Epithelial cell of proximal tubule (primary cell): ENCODE measurements at places on chromosomes 7 and 10.
A peak's percentile ranks its signal among the peaks of the same experiment; 100 is the strongest.

GRCh38 chr10:63197344-63198092 is 64.4 kb downstream of the NRBF2 start:
- DNase-seq: no peak

GRCh38 chr7:55457801-55458200 is 92.7 kb downstream of the LANCL2 start:
- no peak for DNase-seq

DNA sequence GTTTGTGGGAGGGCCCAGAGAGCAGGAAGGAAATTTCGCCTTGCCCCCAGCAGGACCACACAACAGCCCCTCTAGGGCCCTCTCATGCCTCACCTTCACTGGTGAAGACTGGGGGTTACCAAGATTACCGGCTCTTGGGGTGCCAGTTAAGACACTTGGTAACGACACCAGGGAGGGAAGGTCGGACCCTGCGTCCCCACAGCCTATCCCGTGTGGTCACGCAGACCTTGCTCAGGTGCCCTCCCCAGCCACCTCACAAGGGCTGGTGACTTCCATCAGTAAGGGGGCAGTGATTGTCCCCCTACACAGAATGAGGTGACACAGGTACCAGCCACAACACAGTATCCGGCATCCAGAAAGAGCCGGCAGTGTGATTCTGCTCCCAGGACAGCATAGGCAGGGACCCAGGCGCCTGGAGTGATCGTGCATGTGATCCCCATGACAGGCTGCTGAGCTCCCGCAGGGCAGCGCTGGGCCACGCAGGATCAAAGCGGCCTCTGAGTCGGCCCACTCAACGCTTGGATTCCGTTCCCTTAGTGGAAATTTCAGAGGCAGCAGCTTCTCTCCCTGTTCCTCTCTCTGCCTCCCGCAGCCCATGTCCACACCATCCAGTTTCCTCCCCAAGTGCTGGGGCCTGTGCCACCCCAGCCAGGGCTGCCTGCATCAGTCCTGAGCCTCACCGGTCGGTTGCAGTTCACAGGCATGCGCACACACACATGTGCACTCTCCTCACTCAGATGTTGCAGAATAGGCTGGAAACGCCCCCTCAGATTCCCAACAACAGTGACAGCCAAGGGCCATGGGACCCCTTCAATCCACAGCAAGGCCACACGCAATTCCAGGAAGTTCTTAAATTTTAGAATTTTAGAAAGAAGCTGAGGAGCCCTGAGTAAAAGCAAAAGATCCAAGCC is 35.8 kb downstream of the CAMK2B start:
- no peak for DNase-seq

GRCh38 chr7:73338321-73338720 is 10.4 kb downstream of the FKBP6 start:
- no peak for DNase-seq

DNA sequence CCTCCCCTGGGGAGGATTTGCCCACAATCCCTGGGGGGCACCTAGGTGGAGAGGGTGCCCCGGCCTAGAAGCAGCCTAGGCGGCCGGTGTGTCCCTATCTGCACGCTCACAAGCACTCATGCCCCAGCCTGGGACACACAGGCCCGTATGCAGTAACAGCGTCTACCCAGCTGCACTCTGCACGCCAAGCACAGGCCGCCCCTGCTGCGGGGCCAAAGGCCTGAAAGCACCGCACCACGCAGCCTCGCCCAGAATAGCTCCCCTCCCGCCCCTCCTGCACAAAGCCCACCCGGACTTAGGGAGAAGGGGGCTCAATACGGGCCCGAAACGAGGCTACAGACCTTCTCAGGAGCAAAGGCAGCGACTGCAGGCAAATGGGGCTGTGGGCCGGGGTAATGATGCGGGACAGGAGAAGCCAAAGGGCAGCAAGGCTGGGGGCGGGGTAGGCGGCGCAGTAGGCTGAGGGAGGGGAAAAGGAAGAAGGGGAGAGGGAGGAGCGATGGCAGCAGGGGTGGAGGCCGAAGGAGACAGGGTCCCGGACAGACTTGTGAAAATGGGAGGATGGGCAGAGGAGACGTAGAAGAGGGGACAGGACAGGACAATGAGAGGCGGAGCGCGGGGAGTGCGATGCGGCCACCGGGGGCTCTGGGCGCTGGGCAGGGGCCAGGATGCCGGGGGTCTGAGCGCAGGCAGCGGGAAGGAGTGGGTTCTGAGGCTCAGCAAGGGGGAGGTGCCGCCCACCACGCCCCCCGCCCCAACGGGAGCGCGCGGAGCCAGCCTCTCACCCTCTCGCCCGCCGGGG is 544 bp downstream of the GPRIN2 start:
- DNase-seq: no peak

GRCh38 chr7:157300369-157300825 is 36.4 kb upstream of the DNAJB6 start:
- no peak for DNase-seq

- DNase-seq: no peak
Observed at GRCh38 chr7:11430112-11430511, 401.9 kb downstream of the THSD7A start.

- DNase-seq: no peak
Observed at GRCh38 chr7:33076737-33077136, 14.2 kb upstream of the NT5C3A start.

- peak; percentile 80 for DNase-seq
Observed at GRCh38 chr7:141362580-141363435, 188.4 kb upstream of the AGK start.

DNA sequence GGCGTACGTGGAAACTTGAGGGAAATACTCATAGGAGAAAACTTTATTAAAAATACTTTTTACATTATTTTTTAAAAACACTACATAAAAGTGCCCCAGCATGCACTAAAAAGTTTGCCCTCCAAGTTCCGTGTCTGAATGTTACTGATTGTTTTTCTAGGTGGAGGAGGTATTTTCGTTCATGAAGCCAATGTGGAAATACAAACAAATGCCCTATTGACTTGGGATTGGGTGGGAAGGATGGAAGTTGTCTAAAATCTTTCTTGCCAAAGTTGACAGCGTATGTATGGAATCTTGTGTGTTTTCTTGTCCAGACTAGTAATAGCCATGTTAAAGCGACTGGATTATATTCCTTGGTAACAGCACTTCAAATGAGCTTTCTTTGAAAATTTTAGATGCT is 1.2 kb downstream of the PROSER2 start:
- DNase-seq: no peak

DNA sequence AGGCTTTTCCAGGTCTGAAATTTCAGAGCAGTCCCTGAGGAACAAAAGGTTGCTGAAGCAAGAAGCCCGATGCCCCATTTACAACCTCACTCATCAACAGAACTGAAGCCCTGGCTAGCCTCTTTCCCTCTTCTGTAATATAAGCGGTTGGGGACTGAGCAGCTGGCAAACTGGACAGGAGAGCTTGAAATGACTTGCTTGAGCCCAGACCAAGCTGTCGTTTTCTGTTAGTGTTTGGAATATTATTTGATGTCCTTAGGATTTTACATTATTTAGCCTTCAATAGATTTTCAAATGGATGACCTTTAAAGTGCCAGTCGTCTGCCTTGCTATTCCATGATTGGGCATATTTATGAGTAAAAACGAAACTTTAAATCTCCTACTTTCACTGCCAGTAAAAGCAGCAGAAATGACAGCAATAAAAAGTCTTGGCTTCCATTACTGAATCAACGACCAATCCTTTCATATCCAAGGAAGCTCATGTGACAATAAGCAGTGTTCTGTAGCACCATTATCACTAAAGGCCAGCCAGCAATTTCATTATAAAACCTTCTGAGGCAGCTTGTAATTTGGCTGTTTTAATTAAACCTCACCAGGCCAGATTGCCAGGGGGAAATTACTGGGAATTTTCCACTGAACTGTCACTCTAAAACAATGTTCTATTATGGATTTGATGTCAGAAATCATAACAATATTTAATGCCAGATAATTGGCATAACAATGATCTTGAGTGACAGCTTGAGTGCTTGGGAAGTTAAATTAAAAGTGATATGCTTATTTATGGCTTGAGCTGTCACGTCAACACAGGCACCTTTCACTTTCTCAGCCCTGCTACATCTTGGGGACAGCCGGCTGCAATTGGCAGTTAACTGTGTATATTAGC is 85.9 kb downstream of the LSMEM1 start:
- no peak for DNase-seq

- no peak for DNase-seq
Observed at GRCh38 chr7:29508608-29509007, 55.0 kb upstream of the PRR15 start.

DNA sequence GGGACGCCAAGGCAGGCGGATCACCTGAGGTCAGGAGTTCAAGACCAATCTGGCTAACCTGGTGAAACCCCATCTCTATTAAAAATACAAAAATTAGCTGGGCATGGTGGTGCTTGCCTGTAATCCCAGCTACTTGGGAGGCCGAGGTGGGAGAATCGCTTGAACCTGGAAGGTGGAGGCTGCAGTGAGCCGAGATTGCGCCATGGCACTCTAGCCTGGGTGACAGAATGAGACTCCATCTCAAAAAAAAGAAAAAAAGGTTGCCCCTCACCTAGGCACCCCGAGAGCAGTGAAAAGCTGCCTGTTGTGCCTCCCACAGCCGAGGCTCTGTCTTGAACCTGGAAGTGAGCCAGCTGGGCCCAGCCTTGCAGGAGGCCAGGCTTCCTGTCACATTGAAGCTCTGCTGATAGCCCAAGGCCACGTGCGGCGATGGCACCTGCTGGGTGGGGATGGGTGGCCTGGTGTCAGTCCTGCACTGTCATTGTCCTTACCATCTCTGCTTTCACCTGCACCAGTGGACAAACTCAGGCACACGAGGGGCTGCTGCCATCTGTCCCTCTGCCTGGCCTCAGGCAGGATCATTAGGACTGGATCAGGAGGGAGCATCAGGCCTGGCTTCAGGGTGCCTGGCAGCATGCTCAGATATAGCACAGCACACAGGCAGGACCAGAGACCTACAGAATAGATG is 37.8 kb downstream of the DNAJB12 start:
- DNase-seq: no peak

GRCh38 chr10:126940670-126941310 is 35.6 kb downstream of the DOCK1 start:
- DNase-seq: no peak

GRCh38 chr10:34743814-34744213 is 71.3 kb downstream of the PARD3 start:
- DNase-seq: no peak

- DNase-seq: no peak
Observed at GRCh38 chr7:96121752-96122151, 200.1 kb downstream of the SLC25A13 start.

DNA sequence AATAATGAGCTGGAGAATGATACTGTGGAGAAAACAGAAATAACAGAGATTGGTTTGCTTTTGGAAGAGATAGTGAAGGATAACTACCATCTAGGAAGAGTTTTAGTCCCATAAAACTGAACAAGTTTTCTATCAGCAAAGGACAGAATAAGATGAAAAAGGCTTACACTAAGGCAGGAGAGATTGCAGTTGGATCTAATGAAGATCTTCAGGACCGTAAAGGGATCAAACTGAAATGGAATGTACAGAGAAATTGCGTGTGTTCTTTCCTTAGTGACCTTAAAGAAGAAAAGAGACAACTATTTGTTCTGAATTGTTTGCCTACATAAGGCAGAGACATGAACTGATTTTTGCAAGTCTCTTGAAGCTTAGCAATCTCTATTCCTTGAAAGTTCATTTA is 191.7 kb upstream of the MTPN start:
- no peak for DNase-seq

DNA sequence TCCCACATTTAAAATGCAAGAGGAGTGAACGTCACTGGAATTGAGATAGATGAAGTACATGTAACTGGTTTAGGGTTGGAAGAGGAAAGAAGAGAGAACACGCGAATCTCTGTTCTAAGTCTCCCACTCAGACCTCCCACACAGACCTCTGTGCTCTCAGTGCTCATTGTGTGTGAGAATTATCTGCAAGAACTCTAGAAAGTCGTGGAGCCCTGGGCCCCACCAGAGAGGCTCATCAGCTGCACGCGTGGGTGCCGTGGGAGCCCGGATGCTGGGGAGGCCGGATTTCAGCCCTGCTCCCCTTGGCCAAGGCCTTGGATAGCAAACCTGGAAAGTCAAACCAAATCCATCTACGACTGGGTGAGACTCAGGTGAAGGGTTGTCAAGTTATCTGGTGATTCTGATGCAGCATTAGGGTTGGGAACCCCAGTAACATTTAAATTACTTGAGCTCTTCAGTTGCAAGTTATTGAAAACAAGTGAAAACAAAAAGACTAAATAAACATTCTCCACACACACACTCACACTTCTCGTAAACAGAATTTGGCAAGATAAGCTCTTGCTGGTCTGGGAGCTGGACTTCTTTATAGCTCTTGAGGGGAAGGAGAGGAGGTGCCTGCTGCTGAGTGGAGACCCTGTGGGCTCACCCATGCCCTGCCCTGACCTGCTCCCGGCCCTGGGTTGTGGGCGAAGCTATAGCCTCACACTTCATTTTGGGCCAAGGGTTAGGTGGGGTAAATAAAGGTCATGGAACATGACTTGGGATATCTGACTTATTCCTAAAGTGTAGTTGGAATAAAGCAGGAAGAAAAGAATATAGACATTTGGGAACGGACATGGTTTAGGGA is 250.3 kb downstream of the ADARB2 start:
- DNase-seq: no peak

DNA sequence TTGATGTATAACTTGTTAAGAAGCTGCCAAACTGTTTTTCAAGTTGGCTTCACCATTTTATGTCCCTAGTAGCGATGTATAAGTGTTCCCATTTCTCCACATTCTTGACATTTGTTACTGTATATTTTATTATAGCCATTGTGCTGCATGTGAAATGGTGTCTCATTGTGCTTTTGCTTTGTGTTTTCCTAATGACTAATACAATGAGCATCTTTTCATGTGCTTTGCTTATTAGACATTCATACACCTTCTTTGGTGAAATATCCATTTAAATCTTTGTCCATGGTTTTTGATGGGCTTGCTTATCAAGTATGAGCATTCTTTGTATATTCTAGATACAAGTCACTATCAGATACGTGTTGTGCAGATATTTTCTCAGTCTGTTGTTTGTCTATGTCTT is 203.0 kb downstream of the CCSER2 start:
- no peak for DNase-seq

DNA sequence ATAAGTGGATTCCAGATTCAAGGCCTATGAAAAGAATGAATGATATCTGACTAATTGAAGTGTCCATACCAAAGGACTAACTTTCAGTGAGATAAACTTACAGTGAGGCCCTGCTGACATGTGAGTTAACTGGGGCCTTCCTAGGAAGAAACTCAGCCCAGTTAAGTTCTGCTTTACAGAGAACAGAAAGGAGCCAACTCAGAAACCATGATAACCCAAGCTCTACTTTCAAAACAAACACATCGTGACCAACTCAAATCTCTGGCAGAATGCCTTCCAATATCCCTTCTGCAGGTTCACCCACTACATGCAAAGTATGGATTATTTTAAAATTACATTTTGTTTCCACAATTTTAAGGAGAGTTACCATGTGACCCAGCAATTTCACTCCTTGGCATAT is 75.8 kb upstream of the MRLN start:
- DNase-seq: no peak

GRCh38 chr7:101173752-101174244 is 6.3 kb downstream of the NAT16 start:
- no peak for DNase-seq
